ENCODE measurements at places on chromosomes 2 and 18.

- DNase-seq, result peak; percentile 12
Measured at GRCh38 chr18:78986018-78986481, 6.4 kb downstream of the SALL3 start.

DNA sequence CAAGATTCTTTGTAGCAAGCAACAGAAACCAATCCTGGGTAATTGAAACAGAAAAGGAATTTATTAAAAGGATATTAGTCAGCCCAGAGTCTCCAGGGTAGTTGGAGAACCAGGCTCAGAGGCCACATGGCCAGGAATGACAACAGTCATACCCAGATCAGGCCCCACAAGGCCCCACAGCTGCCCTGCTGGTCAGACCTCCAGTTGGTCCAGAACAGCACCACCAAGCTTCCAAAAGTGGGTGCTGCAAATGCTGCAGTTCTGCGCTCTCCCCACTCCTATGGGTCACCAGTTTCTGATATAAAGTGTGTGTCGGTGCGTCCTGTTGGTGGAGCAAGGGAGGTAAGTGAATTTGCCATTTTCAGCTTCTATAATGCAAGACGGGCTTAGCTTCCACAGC is 29.9 kb downstream of the KLHL29 start:
- DNase-seq, result no peak

GRCh38 chr2:60413069-60413813 is 140.2 kb downstream of the BCL11A start:
- peak; percentile 14 for DNase-seq

DNA sequence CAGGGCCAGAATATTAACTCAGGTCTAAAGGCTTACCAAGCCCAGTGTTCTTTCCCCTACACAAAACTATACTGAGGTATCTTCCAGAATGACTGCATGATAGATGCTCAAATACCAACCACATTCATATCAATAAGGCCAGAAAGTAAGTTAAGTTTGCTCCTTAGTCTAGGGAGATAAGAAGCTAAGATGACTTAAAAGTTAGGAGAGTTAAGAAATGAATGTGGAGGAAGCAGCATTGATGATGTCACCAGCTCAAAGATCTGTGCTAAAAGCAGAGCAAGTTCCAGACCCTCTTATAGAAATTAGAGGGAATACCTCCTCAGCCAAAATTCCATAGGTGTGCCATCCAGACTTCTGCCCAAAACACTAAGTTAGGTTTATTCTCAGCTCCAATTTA is 6.1 kb downstream of the PPP4R1 start:
- peak; percentile 33 for DNase-seq

Data from bronchial epithelial cell (primary cell).